ENCODE measurements at places on chromosomes 7 and 10.

DNA sequence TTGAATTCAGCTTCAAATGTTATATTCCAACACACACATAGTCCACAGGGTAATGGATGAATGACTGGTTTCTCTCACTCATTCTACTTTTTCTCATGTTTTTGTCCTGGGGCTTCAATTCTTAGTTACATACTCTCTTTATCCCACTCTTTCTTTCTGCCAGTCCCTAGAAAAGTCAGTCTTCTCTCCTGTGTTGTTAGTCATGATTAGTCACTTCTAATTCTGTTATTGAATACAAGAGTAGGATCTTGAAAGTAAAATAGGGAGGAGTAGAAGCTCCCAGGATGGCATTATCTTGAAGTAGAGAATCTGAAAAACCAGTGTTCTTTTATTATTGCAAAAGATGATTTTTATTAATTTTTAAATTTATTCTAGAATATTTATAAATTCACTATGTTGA is 45.5 kb upstream of the CALCR start:
- DNase-seq = no peak

DNA sequence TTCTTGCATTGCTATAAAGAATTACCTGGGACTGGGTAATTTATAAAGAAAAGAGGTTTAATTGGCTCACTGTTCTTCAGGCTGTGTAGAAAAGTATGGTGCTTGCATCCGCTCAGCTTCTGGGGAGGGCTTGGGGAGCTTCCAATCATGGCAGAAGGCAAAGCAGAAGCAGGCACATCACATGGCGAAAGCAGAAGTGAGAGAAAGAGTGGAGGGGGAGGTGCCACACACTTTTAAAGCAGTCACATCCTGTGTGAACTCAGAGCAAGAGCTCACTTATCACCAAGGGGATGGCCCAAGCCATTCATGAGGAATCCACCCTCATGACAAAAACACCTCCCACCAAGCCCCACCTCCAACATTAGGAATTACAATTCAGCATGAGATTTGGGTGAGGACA is 303.5 kb downstream of the OTUD1 start:
- no peak for DNase-seq

GRCh38 chr7:89680161-89680560 is 474.1 kb upstream of the STEAP1 start:
- no peak for DNase-seq

DNA sequence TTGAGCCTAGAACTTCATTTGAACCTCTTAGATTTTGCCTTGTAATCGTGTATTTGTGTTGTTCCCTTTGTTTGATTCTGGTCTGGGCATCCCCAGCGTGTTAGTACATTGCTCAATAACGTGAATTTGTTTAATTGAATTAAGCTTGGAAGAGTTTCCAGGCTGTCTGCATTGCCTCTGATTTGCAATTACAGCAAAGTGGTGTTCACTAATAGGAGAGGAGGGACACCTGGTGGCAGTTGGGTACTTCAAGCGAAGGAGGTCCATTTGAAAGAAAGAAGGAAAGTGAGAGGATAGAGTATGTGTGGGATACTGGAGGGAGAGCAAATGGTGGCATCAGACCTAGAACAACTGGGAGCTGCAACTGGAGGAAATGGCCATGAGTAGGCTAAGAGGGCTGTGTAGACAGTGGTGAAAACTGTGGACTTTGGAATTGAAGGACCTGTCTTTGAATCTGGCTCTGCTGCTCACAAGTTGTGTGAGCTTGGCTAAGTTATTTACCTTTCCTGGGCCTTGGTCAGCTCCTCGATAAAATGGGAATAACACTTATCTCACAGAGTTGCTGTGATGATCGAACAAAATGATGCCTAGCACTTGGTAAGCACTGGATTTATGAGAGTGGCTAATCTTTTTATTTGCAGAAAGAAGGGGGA is 15.1 kb downstream of the LSMEM1 start:
- no peak for DNase-seq

DNA sequence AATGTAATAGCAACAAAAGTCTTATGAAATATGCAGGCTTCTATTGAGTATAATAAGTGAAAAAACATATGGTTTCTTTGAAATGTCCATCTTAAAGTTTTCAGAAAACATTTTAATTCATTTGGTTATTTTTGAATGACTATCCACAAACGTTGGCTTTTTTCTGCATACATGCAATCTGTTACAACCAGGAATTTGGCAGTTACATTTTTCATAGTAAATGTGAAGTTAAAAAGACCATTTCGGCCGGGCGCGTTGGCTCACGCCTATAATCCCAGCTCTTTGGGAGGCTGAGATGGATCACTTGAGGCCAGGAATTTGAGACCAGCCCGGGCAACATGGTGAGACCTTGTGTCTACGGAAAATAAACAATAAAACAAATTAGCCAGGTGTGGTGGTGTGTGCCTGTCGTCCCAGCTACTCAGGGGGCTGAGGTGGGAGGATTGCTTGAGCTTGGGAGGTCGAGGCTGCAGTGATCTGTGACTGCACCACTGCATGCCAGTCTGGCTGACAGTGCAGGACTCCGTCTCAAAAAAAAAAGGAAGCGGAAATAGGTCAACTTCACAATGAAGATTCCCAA is 73.9 kb upstream of the NMT2 start:
- DNase-seq = no peak

DNA sequence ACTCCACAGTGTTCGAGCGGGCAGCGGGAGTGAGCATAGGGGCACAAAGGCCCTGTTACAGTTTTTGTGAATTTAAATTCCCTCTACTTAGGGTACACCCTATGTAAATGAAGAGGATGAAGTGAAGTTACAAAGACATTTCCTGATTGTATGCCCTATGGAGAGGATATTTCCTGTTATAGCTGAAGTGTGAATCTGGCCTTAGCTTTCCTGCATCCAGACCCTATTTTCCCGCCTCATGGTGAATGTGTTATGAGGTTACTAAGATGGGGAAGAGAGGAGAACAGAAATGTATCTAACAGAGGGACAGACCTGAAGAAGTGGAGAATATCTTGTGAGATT is 37.8 kb upstream of the COMMD3 start:
- DNase-seq = no peak

GRCh38 chr10:22321924-22322640 is 1.2 kb downstream of the BMI1 start:
- no peak for DNase-seq

DNA sequence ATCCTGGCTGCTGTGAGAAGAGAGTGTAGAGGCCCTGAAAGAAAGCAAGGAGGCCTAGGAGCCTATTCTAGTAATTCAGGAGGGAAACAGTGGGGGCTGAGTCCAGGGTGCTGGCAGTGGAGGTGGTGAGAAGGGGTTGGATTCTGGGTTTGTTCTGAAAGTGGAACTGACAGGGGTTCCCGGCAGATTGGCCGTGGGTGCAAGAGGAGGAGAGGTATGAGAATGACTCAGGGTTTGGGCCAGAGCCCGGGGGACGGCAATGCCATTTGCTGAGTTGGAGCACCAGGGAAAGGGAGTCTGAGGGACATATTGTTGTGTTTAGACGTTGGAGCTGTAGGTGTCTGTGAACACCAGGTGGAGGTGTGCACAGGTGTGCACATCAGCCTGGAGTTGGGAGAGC is 38.5 kb downstream of the NPTX2 start:
- DNase-seq = no peak

- DNase-seq = no peak
These were observed 32.5 kb downstream of the SRRM3 start for GRCh38 chr7:76234282-76234584.

DNA sequence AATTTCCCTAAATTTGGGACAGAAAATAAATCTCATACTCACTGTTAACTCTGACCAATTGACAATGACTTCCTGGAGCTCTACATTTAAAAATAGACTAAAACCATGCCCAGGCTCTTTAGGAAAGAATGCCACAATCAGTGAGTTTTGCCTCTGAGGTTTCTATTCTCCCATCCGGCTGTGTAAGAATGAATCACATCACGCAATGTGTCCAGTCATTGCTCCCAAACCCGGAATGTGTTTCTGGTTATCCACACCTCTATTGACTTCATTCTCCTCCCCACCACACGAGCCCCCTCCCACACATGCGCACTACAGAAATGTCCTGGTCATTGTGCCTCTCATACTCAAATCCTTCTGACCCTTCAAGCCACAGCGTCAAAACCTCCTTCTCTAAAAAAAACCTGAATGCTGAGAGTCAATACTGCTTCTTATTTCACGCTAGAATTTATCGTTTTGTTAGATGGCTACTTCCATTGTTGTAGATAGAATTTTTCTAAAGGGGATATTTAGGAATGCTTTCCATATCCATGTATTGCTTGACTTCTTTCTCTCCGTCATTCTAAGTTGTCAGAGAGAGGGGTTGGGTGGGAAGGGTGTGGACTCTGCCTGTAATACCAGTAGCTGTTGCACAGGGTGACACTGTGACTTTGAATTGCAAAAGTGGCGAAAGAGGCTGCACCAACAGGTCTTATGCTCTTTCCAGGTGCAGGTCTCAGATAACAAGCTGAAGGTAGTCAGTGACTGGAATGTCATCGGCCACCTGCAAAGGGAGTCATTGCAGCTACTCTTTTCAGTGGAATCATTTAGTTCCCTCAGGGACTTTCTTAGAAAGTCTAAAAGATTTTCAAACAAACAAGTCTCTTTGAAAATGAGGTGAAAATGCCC is 356.6 kb downstream of the PAXIP1 start:
- DNase-seq = no peak

Measured in NCI-H524 treated with DMSO at 0.1 percent for 48 hours (cell line).